K562 (cell line): ENCODE measurements at places on chromosomes 16 and 17.

GRCh38 chr16:70598937-70599503, 47.3 kb upstream of the IL34 start:
- no peak for DNase-seq

- peak; percentile 97 for DNase-seq
These were observed 38.3 kb downstream of the ABCC12 start for GRCh38 chr16:48117217-48118105.

- DNase-seq: no peak
These were observed 3.0 kb downstream of the SSTR5 start for GRCh38 chr16:1075546-1075945.

- no peak for DNase-seq
These were observed 71.0 kb downstream of the RBBP6 start for GRCh38 chr16:24610416-24610755.

DNA sequence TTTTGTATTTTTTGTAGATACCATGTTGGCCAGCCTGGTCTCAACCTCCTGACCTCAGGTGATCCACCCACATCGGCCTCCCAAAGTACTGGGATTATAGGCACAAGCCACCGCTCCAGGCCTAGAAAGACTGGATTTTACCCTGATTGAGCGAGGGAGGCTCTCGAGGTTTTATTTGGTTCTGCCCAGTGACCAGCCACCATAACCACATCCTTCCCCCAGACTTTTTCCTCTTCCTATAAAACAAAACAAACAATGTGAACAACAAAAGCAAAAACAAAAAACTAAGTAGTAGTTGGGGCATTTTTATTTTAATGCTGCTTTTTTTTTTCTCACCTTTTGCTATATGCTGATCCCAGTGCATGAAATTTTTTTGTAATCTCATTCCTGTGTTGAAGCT, 509.6 kb downstream of the MAF start:
- no peak for DNase-seq

GRCh38 chr17:46756081-46756735, 62.3 kb downstream of the WNT3 start:
- no peak for DNase-seq

- no peak for DNase-seq
These were observed 31.9 kb upstream of the CCR7 start for GRCh38 chr17:40597156-40597555.

- DNase-seq: no peak
These were observed 82.6 kb upstream of the CCL2 start for GRCh38 chr17:34172390-34172918.

DNA sequence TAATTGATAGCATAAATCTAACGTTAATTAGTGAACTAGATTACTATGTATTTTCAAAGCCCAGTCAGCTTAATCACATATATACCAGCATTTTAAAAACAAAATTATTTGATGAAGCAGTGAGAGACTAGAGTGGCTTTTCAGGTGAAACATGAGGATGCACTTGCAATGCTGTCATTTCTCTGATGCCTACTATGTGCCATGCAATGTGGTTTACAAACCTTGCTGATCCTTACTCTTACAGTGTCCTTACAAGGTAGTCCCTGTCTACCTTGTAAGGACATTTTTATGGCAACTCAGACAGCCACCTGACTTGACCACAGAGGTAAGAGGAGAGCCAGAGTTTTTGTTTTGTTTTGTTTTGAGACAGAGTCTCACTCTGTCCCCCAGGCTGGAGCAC, 42.7 kb downstream of the CYB5B start:
- no peak for DNase-seq

DNA sequence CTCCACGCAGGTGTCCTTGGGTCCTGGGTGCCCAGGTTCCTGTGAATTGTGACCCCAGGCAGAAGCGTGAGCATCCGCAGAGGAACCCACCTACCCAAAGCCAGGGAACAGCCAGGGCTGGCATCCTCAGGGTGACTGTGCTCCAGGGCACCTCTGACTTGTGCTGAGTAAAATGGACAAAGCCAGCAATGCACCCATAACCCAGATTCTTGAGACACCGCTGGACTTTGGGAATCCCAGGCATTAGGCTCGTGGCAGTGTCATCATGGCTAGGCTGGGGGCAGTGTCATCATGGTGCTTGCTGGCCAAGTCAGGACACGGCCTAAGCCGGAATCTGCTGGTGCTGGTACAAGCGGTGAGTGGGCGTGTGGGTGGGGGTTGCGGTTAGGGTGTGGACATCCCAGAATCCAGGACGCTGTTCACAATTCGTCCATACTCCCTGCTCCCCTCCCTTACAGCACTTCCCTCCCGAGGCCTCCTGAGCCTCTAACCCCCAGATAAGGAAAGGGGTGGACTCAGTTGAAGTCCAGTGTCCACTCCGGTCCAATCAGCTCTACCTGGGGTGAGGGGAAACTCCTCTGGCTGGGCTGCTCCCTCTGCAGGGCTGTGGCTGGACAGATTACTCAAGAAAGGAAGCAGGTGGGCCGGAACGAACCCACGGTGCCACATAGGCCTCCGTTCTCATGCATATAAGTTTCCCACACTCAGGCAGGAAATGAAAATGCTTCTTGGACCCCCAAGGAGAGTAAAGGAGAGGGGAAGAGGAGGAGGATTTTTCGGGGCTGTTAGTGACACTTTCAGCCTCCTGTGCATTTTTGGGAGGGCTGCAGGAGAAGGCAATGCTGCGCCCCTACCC, 138.9 kb downstream of the SEC14L1 start:
- DNase-seq: peak; percentile 88

DNA sequence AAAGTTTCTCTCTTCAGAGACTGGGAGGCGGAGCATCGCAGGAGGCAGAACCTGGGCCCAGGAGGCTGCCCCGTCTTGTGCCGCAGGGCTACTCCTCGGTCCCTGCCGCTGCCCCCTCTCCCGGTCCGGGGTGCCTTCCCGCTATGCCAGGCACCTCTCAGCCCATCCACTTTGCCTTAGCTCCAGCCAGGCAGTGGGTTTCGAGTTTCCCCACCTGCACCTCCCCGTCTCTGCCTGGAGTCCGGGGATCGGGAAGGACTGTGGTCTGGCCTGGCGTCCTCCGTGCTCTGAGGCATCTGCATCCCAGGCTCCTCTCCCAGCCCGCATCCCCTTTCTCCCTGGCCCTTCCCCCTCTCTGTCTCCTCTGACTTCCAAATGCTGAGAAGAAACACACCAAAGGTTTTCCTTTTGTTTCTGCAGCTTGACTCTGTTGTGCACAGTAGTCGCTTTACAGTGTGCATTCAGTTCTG, 26.8 kb upstream of the PIK3R6 start:
- DNase-seq: no peak

- no peak for DNase-seq
These were observed 18.5 kb downstream of the AKTIP start for GRCh38 chr16:53484542-53484941.

GRCh38 chr17:30554839-30555751, 77.9 kb downstream of the GOSR1 start:
- no peak for DNase-seq

DNA sequence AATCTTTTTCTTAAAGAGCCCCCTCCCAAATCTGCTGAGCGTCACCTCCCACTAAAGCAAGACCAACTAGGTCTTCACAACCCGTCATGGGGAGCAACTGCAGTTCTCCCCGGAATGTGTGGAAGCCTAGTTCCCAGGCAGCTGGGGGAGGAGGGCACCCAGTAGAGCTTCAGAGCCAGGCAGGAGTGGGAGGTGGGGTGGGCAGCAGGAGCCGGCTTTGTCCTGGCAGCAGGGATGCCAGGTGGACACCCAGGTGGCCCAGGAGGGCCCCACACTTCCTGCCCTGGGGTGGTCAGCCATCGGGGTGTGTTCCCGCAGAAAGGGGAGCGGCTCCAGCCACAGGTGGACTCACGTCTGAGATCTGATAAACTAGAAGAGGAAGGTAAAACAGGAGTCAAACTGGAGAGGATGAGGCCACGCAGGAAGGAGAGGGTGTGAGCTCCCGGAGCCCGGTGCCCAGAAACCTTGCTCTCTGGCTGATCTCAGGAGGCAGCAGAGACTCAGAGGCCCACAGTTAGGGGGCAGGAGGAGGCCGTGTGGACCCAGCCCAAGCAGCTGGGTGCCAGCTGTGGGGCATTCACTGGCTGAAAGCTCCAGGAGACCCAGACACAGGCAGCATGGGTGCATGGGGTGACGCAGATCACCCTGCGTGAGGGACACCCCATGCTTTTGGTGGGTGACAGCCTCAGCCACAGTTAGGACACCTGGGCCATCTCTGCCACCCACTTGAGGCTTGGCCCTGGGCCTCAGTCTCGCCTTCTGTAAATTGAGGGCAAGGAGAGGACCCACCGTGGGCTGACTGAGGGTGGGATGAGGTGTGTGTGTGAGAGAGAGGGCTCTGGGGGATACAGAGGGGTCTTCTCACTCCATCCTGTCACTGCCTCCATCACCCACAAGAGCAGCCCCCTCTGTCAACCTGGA, 260.8 kb upstream of the TNRC6C start:
- no peak for DNase-seq

DNA sequence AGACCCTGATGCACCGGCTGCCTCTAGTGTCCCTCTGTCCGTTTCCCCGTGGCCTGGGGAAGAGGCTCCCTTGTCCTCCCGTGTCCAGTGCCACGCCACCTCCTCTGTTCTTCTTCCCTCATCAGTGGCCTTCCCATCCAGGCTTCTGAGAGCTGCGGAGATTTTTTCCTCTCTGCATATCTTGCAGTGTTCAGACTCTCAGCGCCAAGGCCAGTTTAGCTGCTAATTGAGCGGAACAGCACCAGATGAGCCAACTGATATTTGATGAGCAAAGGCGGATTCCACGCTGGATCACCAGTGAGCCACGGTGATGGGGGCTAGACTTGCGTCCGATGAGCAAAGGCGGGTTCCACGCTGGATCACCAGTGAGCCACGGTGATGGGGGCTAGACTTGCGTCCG, 257.6 kb downstream of the FOXL1 start:
- no peak for DNase-seq

DNA sequence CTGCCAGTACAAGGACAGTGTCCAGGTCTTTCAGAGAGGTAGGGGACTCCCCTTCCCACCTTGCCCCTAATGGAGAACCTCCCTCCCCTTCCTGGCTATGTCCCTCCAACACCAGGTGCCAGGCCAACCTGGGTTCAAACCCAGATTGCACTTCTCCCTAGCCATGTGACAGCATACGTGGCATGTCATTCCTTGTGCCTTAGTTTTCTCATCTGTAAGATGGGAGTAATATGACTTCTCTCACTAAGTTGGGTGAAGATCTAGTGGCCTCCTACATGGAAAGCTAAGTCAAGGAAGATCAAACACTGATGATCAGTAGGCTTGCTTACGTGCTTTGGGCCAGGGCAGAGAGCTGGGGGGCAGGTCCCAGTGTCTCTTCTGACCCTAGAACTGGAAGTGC, 8.8 kb downstream of the FCSK start:
- no peak for DNase-seq

DNA sequence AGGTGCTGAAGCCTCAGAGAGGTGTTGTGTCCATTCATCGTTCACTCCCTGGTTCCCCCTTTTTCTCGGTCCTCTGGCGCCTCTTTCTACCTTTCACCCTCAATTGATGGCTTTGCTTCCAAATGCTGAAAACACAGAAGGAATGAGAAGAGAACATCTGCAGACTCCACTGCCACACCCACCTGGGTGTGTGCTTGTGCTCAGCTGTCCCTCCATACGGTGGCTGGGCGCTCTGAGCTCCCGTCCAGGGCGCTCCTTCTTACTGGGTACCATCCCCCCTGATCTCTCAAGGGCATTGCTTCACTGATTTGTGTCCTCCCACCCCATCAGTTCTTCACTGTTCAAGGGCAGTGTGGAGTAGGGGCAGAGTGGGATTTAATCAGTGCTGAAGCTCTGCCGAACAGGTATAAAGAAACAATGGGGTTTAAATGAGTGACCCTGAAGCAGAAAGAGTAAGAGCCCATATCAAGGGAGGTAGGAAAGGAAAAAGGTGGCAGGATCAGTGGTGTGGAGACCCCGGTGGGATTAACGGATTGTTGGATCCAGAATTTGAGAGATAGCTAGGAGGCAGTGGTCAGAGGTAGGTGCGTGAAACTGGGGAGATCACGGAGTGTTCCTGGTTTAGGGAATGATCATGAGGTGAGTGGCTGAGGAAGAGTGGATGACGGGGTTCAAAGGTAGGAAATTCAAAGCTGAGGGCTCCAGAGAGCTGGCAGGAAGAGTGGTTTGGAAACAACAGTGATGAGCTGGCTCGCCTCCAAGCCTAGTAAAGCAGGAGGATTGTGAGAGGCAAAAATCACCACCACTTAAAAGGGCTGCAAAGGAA, 40.8 kb downstream of the MRTFB start:
- no peak for DNase-seq

DNA sequence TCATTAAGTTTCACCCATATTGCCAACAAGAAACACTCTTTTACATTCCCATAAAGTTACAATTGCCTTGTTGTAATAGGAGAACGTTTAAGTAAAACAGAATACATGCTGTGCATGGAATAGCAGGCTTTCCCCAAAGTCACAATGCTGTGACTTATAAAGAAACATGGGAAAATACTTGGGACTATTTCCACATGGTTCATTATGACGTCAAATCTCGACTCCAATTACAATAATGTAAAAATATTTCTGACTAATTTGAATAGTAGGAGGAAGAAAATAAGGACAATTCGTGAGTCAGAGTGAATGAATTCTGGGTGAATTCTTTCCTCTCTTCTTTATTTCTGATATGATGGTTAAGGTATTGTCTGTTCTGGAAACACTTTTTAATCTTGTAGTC, 52.8 kb downstream of the CDH11 start:
- DNase-seq: no peak

DNA sequence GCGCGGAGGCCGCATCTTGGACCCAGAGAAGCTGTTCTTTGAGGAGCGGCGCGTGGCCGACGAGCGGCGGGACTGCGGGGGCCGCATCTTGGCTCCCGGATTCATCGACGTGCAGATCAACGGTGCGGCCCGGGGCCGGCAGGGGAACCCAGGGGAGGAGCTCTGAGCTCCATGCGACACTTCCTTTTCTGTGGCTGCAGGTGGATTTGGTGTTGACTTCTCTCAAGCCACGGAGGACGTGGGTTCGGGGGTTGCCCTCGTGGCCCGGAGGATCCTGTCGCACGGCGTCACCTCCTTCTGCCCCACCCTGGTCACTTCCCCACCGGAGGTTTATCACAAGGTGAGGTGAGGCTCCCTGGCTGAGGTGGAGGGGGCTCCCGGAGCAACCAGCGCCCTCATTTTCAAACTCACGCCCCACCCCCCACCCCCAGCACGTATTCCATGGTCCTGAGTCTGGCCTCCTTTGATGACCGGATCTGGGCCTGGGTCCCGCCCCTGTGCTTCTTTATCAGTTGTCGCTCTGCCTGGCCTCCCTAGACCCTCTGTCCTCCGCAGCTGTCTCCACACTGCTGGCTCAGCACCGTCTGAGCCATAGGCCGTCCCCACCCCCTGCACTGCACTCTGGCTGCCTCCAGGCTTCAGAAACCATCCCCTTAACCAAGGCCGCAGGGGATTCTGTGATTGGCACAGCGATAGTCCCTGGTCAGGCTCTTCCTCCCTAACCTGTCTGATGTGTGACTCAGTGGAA, 787 bp downstream of the AMDHD2 start:
- DNase-seq: peak; percentile 80

GRCh38 chr17:76442341-76443338, 10.3 kb downstream of the UBE2O start:
- DNase-seq: peak; percentile 46

- DNase-seq: no peak
These were observed 28.7 kb upstream of the MYOCD start for GRCh38 chr17:12637015-12637414.

- no peak for DNase-seq
These were observed 55.4 kb downstream of the RTN4RL1 start for GRCh38 chr17:1969712-1970111.
